ENCODE measurements at places on chromosomes 1 and 21. TPM values are rescaled to one million over a fixed set of nuclear protein-coding genes. Genes with fewer than 3 reads are reported as not detected.

DNA sequence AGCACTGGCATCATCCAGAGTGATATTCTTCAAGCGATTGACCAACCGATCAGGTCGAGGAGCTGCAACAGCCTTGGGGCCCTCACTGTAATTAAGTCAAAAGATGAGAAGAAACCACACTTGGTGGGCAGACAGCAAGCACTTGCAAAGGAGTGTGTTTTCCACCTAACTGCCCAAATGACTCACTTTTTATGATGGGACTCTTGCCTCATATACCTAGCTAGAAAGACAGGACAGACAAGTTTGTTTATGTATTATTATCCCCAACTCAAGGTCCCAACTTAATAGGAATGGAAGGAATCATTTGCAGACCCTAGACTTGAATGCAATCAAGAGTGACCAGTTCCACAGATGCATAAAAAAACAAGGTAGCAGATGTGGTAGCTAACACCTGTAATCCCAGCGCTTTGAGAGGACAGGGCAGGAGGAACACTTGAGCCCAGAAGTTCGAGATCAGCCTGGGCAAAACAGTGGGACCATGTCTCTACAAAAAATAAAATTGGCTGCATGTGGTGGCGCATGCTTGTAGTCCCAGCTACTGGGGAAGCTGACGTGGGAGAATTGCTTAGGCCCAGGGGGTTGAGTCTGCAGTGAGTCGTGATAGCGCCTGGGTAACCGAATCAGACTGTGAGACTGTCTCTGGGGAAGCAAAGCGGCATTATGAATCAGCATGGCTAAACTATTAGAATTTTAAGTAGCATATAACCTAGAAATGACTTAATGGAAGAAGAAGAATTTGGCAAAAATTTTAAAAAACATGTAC is 2.3 kb upstream of the NRAS start:
- DNase-seq = no peak

Gene TOE1
- 3.1 TPM for total RNA-seq

- DNase-seq = no peak
Observed at GRCh38 chr1:74396933-74397332, 115.5 kb downstream of the LRRC53 start.

DNA sequence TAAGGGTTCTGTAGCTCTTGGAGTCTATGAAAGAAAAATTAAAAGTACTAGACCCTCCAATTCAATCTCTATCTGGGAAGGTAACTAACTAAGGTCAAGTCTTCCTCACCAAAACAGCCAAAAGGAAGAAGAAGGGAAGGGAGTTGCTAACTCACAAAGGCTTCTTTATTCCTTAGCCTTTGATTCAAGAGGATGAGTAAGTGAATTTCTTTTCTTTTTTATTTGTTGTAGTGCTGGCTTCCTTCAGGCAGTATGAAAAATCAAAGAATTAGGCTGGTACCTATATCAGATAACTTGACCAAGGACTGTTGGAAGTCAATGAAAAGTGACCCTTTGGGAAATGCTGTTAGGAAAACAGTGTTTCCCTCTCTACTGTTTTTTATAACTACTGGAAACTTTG is 144.4 kb upstream of the NRIP1 start:
- DNase-seq = no peak

Gene S100A3
- total RNA-seq = not detected

DNA sequence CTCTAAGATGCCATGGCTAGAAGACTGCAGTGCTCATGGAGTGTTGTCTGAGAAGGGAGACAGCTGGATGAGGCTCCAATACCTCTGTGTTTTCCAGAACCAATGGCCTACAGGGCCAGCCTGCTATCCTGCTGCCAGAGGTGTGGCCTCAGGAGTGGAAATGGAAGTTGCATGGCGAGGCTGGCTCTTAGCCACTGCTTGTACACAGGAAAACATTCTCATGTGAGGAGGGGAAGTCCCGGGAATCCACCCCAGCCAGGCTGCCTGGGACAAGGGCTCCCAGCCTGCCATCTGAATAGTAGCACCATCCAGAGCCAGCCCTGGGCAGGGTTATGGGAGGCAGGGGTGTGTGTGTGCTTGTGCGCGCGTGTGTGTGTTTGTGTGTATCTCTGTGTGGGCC is 56.5 kb downstream of the SDC3 start:
- DNase-seq = peak; percentile 37

All from gastrocnemius medialis (tissue), 4 donors.